ENCODE measurements at places on chromosomes 1 and 21.
A peak's percentile ranks its signal among the peaks of the same experiment; 100 is the strongest.

- no peak for DNase-seq
Measured at GRCh38 chr1:231138236-231138635, 23.6 kb upstream of the TRIM67 start.

GRCh38 chr1:57218487-57219079 is 205.3 kb downstream of the DAB1 start:
- no peak for DNase-seq

DNA sequence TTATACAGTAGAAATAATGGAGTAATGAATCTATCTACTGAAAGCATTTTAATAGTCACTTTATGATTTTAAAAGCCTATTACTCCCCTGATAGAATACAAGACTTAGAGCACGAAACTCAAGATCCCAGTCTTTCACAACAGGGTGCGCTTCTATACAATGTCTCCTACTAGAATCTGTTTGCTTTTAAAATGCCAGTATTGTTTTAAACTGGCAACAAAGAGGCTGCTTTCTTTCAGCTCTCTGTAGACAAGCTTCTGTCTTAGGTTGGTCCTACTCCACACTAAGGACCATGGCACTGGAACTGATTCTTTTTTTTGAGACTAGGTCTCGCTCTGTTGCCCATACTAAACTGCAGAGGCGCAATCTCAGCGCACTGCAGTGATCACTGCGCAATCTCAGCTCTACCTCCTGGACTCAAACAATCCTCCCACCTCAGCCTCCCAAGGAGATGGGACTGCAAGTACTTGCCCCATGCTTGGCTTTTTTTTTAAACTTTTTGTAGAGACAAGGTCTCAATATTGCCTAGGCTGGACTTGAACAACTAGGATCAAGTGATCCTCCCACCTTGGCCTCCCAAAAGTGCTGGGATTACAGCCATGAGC is 4.8 kb downstream of the DCAF8 start:
- DNase-seq = no peak

DNA sequence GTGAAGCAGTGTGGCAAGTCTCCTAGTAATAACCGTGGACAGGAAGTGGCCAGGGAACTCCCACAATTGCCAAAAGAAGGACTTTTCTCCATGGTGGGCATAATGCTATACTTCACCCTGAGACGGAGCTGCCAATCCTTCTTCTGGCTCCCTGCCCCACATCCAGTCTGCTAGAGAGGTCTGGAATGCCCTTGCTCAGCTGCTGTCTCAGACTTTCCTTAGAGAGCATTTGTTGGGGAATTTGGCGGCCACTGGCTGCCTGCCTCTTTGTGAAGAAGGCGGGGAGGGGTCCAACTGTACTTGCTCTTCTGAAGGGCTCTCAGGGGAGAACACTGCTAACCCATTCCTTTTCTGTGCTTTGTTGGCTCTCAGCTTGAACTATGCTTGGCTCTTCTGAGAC is 123.7 kb upstream of the EDN2 start:
- peak; percentile 40 for DNase-seq

GRCh38 chr1:209176866-209177430 is 406.6 kb upstream of the CAMK1G start:
- peak; percentile 77 for DNase-seq

DNA sequence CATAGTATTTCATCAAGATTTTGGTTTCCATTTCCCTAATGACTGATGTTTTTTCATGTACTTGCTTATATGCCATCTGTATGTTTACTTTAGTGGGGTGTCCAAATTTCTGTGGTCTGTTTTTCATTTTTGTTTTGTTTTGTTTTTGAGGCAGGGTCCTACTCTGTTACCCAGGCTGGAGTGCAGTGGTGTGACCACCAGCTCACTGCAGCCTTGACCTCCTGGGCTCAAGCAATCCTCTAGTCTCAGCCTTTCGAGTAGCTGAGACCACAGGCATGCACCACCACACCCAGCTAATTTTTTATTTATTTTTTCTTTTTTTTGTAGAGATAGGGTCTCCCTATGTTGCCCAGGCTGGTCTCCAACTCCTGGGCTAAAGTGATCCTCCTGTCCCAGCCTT is 378.0 kb upstream of the VAMP3 start:
- DNase-seq = no peak

- no peak for DNase-seq
Measured at GRCh38 chr1:921011-921837, 2.5 kb upstream of the SAMD11 start.

- DNase-seq = peak; percentile 14
Measured at GRCh38 chr1:219699870-219700269, 87.0 kb upstream of the ZC3H11B start.

GRCh38 chr21:40833184-40833583 is 13.8 kb downstream of the DSCAM start:
- no peak for DNase-seq

GRCh38 chr1:92990828-92991227 is 29.6 kb upstream of the DIPK1A start:
- no peak for DNase-seq

- DNase-seq = no peak
Measured at GRCh38 chr1:156848461-156849150, 10.3 kb downstream of the INSRR start.

DNA sequence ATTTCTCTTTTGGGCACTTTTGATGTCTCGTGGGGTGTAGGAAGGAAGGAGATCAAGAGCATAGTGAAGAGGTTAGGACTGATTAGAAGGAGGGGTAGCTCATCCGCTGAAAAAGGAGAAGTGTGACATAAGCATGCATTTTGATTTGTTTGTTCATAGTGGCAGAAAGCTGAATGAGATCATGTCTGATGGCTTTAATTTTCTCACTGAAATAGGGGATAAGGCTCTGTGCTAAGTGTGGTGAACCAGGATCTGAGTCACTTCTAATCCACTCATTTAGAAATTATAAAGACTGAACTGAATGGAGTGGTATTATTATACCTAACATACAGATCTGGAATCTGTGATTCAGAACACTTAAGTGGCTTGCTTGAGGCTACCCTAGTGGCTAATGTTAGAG is 344.5 kb downstream of the PDE4B start:
- peak; percentile 64 for DNase-seq

GRCh38 chr1:18913065-18913835 is 10.9 kb upstream of the ALDH4A1 start:
- no peak for DNase-seq

GRCh38 chr1:231616667-231617066 is 9.9 kb upstream of the DISC1 start:
- DNase-seq = no peak

DNA sequence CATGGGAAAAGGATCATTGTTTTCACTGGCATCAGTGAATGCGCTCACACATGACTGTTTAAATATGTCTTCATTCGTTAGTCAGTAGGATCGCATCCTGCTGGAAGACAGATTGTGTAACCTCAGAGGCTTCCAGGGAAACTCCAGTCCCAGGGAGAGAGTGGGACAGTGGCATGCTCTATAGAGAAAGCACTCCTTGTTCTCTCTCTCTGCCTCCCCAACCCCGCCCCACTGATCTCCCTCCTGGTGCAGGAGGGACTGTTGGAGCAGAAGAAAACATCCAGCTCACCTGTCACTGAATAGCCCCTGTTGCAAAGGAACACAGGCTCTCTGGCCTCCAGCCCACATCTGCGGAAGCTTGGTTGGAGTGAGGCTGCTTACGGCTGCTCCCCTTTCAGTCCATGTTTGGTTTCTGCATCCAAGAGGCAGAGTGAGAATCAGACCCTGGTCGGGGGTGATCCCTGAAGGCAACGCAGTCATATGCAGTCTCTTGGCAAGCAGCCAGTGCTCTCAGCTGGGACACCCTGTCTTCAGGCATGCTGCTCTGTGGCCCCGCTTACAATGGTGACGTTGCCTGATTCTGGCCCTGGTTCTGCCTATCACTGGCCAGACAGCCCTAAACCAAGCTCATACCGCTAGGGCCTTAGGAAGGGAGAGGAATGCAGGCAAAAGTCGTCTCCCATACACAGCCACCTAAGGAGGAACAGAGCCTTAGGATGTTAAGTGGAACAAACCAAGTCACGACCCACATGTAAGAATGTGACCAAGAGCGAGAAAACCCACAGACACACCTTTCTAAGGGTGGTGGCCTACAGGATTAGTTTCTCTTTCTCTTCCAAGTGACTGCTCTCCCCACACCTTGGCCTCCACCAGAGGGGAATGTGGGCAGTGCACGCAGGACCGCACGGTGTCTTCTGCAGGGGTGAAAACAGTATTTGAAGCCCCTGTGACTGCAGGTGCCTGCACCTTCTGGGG is 39.7 kb downstream of the BACE2 start:
- peak; percentile 71 for DNase-seq

GRCh38 chr1:6694121-6694713 is 7.4 kb downstream of the DNAJC11 start:
- no peak for DNase-seq

DNA sequence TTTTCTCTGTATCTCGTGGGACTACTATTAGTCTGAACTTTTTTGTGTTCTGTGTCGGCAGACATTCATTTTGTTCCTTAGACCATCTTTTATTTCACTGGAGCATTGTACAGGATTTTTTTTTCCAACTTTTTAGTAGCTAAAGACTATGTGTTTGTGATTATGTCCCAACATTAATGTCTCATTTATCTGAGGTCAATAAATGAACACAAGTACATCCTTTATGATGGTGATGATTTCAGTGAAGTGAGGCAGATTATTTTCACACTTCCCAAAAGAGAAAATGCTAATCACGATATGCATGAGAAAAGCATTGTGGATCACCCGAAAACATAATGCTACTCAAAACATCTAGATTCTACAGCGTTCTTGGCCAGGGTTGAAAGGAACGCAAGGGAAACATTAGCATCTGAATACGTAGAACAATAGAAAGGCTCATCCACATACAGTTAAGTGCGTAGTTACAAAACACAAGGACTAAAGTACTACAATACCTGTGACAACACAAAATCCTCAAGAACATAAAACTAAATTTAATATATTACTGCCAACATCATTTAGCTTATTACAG is 981.7 kb upstream of the NCAM2 start:
- no peak for DNase-seq

DNA sequence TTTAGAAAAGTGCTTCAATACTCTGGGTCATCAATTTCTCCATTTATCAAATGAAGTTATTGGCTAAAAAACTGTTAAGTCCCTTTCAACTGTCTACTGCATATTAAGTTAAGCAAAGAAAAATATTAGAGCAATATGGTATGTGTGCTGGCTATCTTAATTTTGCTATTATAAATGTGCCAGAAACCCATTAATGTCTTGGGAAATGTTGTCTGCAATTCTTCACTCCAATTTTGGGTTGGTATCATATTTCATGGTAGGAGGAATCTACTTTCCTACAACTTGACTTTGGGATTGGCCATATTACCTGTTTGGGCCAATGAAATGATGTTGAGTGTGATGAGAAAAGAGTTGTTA is 1063.9 kb downstream of the PLA2G4A start:
- DNase-seq = no peak

DNA sequence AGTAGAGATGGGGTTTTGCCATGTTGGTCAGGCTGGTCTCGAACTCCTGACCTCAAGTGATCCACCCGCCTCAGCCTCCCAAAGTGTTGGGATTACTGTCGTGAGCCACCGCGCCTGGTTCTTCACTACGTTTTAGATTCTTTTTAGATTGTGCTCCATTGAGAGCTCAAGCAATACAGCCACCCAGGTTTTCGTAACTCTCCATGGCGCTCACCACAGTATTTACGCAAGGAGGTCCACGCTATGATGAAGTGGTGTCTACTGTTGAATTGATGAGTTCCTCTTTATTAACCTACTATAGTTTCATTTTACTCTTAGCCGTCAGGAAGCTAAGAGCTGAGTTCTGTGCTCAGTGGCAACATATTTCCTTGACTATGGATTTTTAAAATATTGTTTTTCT is 1.8 kb upstream of the KIF1B start:
- DNase-seq = no peak

DNA sequence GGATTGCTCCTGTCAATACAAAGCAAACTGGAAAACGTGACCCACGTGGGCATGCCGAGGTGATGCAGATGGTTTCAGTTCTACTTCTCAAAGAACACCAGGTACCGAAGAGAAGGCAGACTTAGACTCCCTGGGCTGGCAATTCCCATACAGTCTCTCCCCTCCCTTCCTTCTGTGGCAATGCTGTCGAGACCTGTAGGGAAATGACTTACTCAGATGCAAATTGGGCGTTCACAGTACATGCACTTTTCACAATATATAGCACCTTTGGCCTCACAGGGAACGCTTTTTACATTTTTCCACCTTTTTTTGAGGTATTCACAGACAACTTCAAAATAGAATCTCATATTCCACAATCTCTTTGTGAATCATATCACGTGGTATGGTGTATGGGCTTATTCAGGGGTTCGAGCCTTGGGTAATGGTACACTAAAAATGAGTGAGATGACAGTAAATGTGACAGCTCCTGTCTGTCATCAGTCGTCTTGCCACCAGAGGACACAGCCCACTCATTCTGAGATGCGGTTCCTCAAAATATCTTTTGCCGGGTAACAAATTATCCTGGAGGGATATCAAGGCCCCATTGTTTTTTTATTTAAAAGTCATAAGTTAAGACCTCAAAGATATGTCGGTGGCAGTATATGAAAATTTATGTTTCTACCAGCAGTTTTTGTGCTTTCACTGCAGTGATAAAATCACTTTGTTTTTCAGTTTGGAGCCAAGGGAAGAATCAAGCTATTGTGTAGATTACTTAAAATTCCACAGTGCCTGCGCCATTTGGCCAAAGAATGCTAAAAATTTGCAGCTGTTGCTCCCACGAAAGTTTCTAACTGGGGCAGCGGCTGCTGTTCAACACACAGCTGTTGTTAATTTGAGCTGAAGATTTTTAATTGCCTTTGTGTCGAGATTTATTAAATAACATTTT is 168.4 kb downstream of the ZZZ3 start:
- peak; percentile 74 for DNase-seq

- no peak for DNase-seq
Measured at GRCh38 chr1:35222322-35223083, 29.6 kb upstream of the SFPQ start.

DNA sequence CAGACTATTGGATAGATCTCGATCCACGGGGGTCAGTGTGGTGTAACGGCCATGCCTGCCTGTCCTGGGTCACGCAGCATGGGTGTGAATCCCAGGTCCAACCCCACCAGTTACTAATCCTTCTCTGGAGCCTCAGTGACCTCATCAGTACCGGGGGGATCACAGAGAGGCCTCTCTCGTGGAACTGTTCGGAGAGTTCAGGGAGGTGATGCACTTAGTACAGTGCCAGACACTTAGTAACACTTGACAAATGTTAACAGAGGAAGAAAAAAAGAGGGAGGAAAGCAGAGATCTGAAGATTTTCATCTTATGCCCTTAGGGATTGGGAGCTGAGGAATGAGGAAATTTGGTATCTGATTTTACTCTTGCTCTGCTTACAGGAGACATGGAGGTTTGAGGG is 2.9 kb downstream of the ABCA4 start:
- no peak for DNase-seq

DNA sequence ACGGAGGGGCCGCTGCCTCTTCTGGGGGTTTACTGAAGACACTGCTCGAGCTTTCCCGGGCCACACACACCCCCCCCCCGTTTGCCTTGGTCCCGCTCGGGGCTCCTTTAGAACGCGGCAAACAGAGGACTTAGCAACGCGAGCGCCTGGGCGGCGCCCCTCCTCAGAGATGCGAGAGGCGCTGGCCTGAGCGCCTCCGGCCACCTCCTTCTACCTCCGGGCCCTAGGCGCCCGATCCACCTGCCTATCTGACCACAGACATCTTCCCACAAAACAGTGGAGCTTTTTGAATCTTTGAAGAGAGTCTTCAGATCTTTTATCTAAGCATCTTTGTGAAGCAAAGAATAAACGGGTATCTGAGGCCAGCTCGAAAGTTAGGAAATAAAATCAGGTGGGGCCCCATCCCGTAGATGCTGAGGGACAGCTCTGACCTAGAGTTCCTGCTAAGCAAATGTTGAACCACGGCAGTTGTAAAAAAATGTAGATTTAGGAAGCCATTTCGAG is 436 bp upstream of the TTLL7 start:
- DNase-seq = peak; percentile 39

Measured in retinal pigment epithelial cell (primary cell).